Cortex of kidney (tissue), 1 donor: ENCODE measurements at places on chromosomes 2 and 18.

DNA sequence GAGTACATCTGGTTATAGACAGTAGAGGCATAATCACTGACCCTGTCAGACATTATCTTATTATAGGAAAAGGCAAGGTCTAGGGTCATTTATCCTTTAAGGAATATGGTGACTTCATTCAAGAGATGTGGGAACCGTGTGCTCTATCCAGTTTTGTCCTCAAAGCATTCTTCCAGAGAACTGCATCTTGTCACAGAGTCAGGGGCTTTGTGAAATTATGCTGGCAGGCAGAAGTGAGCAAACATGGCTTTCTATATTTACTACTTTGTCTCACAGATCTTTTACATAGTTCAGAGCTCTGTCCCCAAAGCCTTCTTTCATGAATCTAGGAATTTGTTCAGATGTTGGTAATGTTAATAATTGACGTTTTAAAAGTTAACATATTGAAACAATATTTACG lies 177.4 kb downstream of the ASXL3 start:
- no peak for DNase-seq

- no peak for DNase-seq
Measured at GRCh38 chr2:191552066-191552465, 125.9 kb upstream of the NABP1 start.

GRCh38 chr18:58177004-58177717 lies 133.1 kb downstream of the NEDD4L start:
- DNase-seq, result no peak

DNA sequence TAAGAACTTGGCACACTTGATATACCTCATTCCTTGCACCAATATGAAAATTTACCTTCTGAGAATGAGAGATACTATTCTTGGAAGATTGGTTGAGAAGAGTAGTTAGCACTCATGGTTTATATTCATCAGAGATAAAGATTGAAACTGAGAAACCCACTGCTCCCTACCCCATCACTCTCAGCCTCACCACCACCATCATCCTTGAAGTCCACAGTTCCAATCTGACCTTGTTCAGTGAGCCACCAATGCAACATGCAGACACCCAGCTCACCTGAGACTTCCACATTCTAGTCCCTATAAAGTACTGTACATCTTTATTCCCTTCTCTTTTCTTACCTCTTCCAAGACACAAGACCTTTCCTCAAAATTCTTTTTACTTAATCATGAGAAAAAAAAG lies 869.0 kb downstream of the TRIB2 start:
- DNase-seq, result no peak

GRCh38 chr2:229511524-229511923 lies 202.8 kb downstream of the DNER start:
- no peak for DNase-seq
